NCI-H2227 treated with DMSO at 0.1 percent for 48 hours (cell line): ENCODE measurements at places on chromosomes 16 and 17.

- no peak for DNase-seq
These were observed 61.2 kb downstream of the MEAK7 start for GRCh38 chr16:84443166-84443802.

GRCh38 chr17:51442088-51442865, 181.9 kb downstream of the UTP18 start:
- no peak for DNase-seq

DNA sequence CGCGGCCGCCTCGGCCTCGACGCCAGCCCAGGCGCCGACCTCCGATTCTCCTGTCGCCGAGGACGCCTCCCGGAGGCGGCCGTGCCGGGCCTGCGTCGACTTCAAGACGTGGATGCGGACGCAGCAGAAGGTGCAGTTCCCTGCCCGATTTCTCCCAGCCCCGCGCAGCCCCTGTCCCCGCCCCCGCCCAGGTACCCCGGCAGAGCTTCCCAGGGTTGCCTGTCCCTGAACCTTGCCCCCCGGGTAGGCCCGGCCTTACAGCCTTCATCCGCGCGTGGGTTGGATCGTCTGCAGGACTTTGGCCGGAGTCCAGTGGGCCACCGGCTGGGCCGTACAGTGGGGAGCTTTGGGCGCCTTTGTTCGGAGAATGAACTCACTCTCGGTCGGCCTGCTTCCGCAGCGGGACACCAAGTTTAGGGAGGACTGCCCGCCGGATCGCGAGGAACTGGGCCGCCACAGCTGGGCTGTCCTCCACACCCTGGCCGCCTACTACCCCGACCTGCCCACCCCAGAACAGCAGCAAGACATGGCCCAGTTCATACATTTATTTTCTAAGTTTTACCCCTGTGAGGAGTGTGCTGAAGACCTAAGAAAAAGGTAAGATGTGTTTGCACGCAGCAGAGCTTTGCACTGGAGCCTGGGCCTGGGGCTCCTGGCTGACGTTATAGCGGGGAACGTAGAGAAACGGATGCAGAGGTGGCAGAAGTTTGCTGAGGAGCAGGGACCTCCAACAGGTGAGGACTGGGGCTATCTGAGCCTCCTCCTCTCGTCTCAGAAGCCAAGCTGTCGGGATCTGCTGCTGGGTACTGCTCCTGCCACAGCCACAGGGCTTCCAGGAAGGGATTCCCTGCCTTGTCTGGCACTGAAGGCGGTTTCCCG, 593 bp downstream of the GFER start:
- DNase-seq: no peak

- no peak for DNase-seq
These were observed 355.0 kb downstream of the KIF2B start for GRCh38 chr17:54177606-54178308.

- no peak for DNase-seq
These were observed 4.6 kb downstream of the ITGA2B start for GRCh38 chr17:44384823-44385286.

DNA sequence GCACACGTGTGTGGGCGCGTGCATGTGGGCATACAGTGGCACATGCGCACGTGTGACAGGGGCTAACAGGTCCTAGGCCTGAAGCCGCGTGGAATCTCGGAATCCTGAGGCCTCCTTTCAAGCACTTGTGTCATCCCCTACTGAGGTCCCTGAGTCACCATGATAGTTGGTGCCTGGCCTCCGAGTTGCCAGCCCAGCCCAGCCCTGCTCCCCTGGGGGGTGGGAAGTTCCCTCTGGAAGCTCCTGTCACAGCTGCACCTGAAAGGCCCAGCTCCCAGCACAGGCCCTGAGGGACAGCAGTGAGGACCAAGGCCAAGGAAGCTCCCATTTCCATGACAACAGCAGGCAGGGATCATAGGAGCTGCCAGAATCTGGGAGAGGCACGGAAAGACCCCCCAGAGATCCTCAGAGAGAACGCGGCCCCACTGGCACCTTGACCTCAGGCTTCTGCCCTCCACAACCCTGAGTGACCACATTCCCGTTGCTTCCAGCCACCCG, 35.4 kb upstream of the ENPP7 start:
- no peak for DNase-seq

GRCh38 chr16:67941469-67942199, 2.3 kb downstream of the LCAT start:
- no peak for DNase-seq

GRCh38 chr17:47188271-47188875, 722 bp downstream of the CDC27 start:
- DNase-seq: no peak

- DNase-seq: no peak
These were observed 2.4 kb downstream of the EPN2 start for GRCh38 chr17:19239544-19239943.

DNA sequence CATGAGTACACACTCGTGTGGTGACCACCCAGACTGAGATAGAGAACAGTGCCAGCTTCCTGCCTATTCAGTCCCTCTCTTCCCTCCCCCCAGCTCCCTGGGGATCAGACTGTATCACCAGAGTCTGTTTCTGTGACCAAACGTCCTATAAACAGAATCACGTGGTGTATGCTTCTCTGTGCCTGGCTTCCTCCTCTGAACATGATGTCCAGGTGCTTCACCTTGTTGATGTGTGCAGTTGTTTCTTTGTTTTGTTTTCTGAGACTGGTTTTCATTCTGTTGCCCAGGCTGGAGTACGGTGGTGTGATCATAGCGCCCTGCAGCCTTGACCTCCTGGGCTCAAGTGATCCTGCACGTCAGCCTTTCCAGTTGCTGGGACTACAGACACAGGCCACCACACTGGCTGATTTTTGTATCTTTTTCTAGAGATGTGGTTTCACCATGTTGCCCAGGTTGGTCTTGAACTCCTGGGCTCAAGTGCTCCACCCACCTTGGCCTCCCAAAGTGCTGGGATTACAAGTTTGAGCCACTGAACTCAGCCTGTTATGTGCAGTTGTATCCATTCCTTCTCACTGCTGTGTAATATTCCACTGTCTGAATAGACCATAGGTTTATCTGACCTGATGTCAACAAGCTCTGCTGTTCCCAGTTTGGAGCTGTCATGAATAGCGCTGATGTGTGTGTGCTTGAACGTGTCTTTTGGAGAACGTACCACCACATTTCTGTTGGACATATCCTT, 28.9 kb upstream of the PRM1 start:
- no peak for DNase-seq

DNA sequence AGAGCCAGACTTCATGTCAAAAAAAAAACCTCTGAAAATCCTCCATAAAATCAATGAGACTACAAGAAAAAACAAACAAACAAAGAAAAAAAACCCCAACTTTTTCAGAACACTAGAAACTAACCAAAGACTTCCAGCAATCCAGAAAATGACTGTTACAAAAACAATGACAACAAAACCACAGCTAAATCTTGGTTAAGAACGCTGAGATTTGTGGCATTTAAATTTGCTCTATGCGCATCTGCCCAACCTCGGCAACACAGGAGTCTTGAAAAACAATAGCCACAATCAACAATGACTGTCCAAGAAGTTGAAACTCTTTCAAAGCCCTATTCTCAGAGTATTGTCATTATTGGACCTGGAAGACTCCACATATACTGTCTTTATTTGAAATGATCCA, 402.4 kb downstream of the ZFHX3 start:
- DNase-seq: no peak

DNA sequence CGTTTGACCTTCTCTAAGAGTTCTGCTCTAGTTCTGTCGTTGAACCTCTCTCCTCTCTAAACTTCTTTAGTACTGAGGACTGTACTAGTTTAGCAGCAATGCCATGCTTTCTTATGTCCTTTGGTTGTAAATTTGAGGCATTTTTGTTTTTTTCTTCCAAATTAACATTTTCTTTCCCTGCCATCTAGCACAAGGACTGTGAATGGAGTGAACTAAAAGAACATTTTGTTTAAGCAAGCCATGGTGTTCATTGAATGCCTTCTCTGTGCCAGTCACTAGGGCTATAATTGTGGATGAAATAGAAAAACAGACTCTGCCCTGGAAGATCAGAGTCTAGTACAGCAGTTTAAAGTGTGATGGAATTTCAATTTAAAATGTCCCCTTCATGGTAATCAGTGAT, 137.9 kb downstream of the FTO start:
- DNase-seq: no peak

- no peak for DNase-seq
These were observed 245.9 kb upstream of the HSBP1 start for GRCh38 chr16:83561876-83562275.

DNA sequence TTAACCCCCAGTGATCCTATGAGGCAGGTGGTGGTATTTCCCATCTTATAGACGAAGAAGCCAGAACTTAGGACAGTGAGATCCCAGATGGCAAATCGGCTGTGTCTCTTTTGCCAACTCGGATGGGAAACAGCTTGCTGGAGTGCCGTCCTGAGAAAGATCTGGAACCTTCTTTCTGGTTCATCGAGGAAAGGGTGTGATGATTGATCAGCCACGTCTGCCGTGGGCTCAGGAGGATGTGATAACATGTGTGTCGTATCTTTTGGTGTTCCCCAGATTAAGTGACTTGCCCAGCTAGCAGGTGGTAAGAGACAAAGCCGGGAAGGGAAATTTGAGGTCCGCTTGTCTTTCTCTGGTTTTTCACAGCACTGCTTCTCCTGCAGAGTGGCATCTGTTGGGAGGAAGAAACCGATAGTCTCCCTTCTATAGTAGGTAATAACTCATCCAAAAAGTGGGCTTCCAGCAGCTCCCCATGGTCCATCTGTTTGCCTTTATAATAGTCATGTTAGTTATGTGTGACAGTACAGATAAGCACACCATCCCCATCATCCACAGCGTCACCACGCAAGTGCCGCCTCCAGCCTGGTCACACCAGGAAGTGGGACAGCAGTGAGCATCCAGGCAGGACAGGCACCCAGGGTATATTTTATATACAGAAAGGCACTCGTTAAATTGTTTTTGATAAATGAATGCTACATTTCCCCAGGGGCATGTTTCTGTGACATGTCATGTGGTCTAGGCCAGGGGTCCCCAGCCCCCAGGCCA, 175.5 kb downstream of the KATNIP start:
- no peak for DNase-seq

DNA sequence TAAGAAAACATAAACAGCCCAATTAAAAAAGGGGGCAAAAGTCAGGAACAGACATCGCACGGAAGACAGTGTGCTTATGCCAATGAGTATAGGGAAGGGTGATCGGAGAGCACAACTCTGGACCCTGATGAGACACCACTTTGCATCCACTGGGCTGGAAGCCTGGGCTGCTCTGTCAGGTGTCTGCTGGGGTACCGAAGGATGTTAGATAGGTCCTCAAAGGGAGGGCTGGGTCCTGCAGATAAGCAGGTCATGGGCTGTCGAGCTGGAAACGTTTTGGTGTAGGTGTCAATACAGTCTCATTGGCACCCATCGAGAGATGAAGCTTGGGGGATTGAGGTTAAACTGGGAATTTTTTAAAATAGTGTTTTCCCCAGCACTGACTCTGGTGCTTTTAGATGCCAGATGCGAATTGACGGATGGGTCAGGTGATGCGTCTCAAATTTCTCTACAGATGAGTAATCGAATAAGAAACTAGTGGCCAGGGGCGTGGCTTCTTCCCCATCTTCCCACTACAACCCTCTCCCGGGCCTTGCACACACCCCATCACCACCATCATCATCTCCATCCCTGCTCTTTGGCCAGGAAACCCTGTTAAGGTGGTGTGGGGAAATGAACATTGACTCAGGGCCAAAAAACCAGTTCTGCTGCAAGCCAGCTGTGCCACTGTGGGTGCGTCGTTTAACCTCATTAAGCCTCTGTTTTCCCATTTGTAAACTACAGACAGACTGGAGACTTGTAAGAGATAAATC, 47.8 kb upstream of the IRF8 start:
- DNase-seq: no peak

- DNase-seq: no peak
These were observed 39.8 kb upstream of the MYLK3 start for GRCh38 chr16:46787909-46788308.

- peak; percentile 14 for DNase-seq
These were observed 1.3 kb upstream of the PCGF2 start for GRCh38 chr17:38749223-38750043.

GRCh38 chr17:31880311-31880710, 21.2 kb downstream of the UTP6 start:
- DNase-seq: no peak

DNA sequence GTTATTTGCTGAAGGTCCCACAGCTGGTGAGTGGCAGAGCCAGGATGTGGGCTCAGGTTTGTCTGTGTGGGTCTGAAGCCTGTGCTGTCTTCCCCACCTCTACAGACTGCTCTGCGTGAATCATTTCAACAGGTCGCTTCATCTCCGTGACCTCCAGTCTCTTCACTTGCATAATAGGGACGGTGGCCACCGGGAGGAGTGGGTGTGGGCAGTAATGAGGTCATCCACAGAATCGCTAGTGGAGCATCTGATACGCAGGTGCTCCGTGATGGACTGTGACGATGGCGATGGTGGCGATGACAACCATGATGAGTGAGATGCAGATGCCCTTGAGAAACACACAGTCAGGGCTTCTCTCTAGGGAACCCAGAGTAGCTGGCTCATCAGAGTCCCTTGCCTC, 120.2 kb downstream of the RAP1GAP2 start:
- no peak for DNase-seq

DNA sequence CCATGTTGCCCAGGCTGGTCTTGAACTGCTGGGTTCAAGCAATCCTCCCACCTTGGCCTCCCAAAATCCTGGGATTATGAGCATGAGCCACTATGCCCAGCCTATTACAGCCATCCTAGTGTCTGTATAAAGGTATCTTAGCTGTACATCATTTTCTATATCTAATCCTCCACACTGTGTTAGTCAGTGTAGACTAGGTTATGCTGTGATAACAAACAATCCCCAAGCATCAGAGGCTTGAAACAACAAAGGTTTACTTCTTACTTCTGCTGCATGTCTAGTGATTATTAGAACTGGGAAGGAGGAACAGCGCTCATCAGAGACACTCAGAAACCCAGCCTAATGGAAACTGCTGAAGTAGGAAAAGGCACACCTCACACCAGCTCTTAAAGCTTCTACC, 68.1 kb downstream of the ERCC4 start:
- no peak for DNase-seq

DNA sequence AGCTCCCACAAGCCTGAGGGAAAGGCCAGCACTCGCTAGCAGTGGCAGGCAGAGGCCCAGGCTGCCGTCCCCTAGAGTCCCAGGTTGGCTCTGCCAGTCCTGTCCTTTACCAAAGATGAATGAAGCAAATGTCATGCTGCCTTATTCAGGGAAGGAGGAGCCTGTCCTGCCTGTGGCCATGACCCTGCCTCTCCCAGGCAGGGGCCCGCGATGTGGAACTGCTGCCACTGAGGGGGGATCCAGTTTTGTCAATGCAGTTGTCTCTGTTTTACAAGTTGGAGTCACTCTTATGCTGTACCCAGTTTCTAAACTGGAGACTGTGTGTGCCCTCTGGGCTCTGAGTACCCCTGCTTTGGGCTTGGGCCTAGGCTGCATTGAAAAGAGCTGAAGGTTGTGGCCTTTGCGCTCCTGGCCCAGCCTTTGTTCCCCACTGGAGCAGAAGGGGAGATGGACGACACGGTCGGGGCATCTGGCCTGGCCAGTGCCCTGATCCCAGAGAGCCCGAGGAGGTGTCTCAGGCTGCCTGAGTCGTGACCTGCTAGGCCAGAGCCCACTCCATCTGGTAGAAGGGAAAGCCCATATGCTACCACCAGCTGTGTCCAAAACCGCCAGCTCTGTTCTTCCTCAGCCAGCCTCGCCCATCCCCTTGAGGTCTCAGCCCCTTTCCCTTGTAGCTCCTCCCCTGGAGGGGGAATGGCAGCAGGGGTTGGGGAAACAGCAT, 5.5 kb downstream of the LIMD2 start:
- peak; percentile 27 for DNase-seq

GRCh38 chr16:83933885-83934683, 19.0 kb upstream of the OSGIN1 start:
- no peak for DNase-seq
